ENCODE measurements at places on chromosomes 1 and 21.

DNA sequence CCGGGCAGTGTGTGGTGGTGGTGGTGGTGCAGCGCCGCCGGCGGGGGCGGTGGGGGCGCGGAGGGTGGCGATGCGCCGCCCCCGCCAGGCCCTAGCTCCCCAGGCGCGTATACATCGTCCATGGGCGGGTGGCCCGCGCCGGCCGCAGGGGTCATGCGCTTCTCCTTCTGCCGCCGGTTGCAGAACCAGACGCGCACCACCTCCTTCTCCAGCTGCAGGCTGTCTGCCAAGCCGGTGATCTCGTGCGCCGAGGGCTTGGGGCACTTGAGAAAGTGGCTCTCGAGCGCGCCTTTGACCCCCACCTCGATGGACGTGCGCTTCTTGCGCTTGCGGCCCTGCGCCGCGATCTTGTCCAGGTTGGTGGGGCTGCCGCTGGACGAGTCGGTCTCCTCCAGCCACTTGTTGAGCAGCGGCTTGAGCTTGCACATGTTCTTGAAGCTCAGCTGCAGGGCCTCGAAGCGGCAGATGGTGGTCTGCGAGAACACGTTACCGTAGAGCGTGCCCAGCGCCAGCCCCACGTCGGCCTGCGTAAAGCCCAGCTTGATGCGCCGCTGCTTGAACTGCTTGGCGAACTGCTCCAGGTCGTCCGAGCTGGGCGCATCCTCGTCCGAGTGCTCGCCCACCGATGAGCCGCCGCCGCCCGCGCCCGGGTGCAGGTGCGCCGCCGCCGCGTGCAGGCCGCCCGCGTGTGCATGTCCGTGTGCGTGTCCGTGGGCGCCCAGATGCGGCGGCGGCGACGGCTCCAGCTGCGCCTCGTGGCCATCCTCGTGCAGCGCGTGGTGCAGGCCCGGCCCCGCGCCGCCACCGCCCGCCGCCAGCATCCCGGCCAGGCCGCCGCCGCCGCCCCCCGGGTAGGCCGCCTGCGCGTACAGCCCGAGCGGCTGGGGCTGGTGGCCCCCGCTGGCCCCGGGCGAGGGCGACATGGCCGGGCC, 926 bp downstream of the POU3F1 start:
- no peak for DNase-seq

- no peak for DNase-seq
Measured at GRCh38 chr1:15057834-15058233, 95.7 kb upstream of the TMEM51 start.

DNA sequence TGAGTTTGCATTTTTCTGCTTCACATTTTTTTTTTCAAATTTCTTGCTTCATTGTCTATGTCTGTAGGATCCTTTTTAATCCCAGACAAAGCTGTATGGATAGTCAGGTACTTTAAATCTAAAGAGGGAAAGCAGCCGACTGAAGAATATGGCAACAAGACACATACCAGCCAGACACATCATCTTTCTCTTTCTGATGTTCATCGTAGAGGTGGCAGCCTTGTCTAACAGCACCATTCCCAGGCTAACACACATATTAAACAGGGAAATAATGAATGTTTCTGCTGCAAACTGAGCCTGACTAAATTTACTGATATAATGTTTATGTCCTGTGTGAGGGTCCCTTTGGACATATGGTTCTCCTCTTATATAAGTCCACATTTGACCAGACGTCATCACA, 3.7 kb upstream of the TEKT2 start:
- DNase-seq = no peak

DNA sequence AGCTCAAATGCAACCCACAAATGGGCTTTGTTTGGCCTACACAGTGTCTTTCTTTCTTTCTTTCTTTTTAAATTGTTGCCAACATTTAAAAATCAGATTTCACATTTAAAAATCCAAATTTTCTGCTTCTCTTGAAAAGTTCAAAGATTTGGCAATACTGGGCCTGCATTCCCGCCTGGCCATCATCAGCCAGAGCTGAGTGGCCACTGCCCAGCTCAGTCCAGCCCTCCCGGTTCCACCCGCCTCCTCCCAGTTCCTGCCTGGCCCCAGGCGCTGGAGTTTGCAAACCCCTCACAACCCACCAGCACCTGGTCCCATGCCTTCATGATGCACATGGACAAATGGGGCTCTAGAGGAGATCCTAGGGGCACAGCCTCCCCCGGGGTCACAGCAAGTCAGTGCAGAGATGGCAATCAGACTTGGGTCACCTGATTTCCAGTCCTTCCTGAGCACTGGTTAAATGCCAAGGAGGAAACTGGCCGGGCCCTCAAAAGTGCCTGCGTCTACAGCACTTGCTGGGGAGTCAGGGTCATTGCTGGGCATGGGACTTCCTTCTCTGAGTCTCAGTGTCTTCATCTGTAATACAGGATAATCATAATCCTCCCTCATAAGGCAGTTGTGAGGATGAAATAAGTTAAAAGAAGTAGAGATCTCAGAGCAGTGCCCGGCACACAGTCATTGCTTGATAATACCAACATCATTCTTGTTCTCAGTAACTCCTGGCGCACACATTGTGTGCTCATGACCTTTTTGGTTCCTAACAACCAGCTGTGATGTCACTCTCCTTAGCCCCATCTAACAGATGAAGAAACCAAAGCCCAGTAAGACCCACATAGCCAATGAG, 41.0 kb upstream of the LAPTM5 start:
- DNase-seq = no peak

DNA sequence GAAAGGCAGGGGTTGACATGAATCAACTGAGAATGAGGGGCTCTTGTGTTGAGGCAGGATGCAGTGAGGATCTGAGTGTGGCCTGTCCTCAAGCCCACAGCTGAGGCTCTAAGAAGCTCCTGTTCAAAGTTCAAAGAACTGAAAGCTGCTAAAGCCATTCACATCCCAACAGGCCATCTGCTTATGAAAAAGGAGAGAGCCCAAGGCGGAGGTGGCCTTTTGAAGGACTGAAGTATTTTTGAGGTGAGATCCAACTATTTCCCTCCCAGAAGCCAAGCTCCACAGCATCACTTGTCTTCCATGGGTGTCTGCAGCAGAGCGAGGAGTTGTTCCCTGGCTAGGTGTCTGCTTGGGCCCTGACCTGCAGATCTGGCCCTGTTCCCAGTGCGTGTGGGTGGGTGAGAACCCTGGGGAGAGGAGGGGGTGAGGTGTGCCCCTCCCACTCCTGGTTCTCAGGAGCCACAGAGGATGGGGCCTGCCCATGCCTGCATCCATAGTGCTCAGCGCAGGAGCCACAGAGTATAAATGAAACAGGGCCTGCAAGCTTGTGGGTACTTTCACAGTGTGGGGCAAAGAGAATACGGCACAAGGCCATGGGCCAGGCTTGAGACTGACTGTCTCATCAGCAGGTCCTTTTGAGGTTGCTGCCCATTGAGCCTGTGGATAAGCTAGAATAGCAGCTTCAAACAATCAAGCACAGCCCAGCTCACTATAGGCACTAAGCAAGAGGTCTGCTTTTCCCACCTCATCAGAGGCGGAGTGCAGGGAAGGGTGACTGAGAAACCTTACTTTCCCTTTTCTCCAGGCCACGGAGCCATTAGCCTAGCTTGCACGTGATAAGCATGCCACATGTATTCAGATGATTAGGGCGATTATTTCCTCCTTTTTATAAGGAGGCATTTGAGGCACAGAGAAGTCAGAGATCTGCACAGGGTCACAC, 15.7 kb downstream of the REG4 start:
- DNase-seq = no peak

DNA sequence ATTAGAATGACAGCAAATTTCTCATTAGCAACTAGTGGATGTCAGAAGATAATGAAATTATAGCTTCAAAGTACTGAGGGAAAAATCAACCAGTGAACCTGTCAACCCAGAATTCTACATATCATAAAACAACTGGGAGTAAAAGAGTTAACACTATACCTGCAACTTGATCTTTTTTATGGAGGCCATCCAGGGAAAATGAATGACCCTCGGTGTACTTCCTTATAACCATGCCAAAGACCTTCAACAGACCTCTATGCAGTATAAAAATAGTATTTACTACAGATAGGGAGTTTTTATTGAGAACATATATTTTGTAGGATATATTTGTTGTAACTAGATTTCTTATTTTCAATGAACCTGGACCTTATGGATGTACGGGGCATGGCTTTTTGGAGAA, 392.5 kb upstream of the ZRANB2 start:
- no peak for DNase-seq

DNA sequence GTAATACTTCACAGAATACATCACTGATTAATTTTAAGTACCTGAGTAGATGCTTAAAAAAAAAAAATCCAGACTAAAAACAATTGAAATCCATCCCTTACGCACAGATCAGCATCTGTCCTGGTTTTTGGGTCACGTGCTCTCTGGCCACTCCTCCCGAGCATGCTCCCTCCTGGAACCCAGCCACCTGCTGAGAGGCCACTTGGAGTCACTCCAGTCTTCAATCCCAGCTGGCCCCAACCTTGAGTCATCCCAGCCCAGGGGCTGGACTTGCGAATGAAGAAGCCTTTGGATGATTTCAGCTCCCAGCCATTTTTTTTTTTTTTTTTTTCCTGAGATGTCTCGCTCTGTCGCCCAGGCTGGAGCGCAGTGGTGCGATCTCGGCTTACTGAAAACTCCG, 8.9 kb downstream of the MAP1LC3C start:
- DNase-seq = no peak

- no peak for DNase-seq
Measured at GRCh38 chr1:56645677-56646305, 677 bp downstream of the PRKAA2 start.

GRCh38 chr1:70265946-70266345, 44.8 kb downstream of the SRSF11 start:
- DNase-seq = no peak

GRCh38 chr1:172885971-172886370, 164.8 kb downstream of the TNFSF18 start:
- DNase-seq = no peak

DNA sequence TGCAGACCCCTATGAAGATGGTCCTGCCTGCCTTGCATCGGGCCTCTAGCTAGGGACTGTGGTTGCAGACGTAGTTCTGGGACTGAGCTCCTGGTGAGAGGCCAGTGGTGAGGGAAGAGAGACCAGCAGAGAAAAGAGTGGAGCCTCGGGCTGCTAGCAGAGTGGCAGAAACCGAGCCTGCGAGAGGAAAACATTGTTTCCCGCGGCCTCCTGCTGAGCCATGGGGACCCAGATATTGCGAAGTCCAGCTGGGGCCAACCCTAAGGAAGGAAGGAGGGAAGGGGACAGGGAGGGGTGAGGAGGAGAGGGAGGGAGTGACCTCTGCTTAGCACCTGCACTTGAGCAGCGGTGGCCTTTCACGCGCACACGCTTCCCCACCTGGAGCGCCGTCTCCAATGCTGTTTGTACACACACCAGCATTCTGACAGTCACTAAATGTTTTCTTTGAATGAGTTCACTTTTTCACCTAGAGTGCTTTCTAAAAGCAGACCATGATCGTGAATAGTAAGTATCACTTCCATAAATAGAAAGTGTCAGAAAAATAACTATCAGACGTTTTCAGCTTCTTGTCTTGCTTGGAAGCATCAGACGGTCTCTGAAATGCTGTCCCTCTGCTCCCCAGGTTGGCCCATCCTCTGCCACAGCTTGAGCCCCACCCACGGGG, 2.5 kb upstream of the FNDC10 start:
- no peak for DNase-seq

DNA sequence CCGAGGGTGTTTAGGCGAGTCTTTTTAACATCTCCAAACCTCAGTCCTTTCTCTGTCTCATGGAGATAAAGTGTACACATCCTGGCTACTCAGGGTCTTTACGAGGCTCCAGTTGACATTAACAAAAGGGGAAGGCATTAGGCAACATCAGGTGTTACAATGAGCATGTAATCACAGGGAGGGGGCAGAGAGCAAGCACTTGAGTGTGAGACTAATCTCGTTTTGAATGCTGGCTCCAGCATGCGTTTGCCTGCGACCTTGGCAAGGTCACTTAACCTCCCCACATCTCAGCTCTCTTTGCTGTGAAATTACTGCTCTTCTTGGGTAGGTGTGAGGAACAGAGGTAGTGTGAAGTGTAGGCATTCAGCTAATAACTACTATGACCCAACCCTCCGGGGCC, 3.1 kb downstream of the TNNT2 start:
- no peak for DNase-seq

DNA sequence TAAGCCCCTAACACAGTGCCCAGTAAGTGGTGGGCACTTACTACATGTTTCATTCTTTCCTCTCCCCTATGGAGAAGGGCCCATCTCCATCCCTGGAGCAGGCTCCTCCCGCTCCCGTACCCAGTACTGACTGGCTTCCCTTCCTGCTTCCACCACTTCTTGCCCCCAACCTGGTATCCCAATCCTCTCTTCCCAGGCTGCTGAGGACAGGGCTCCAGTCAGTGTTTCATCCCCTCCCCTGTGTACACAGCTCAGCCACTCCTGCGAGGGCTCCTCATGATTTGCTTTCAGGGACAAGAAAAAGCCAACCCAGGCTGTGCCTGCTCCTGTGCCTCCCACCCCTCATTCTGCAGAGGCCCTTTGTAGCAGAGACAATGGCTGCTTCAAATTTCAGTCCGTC, 20.8 kb upstream of the ETV3 start:
- no peak for DNase-seq

GRCh38 chr1:110673197-110673701, 1.5 kb downstream of the KCNA3 start:
- no peak for DNase-seq

DNA sequence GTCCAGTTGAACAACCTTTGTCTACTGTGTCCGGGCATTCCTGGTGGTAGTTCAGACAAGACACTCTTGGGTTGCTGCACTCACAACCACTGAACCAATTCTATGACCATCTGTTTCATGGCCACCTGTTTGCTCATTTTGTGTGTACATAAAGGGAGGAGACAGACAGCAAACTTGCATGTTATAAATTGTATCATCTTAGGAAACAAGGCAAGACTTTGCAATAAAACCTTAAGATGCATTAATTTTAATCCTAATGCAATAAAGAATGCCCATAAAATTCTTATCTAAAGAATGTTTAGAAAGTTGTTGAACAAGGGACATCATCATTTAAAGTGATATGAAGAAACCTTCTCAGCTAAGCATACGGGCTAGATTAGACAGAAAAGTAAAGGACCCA, 34.8 kb downstream of the ADAM30 start:
- no peak for DNase-seq

- DNase-seq = no peak
Measured at GRCh38 chr1:6625584-6626149, 999 bp downstream of the THAP3 start.

DNA sequence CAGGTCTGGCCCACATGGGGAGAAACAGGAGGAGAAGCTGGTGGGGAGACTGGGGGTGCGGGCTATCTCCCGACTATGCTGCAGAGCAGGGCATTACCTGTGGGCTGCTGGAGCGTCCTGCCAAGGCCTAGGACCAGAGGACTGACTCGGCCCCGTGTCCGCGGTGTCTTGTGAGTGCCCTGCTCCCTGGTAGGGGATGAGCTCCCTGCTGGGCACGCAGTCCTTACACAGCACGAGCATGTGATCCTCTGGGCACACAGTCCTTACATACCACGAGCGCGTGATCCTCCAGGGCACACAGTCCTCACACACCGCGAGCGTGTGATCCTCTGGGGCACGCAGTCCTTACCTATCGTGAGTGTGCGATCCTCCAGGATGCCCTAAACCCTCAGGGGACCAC, 31.8 kb upstream of the CSF3R start:
- no peak for DNase-seq

Data from stimulated activated CD8-positive, alpha-beta memory T cell treated with anti-CD3 and anti-CD28 coated beads, Interleukin-15, amount 100 ng/mL, for 4 hours (primary cell).